ENCODE measurements at places on chromosomes 4 and X.
A peak's percentile ranks its signal among the peaks of the same experiment; 100 is the strongest.

- no peak overlapping the region for H3K27ac ChIP-seq
- no peaks in the 10 kb centered on the region for H3K4me1 ChIP-seq
- DNase-seq = no peak
- no peak overlapping the region for H3K4me3 ChIP-seq
- H3K36me3 ChIP-seq = no peaks in the 10 kb centered on the region
Measured at GRCh38 chr4:28548136-28548535, 1687.5 kb downstream of the STIM2 start.

- H3K36me3 ChIP-seq = no peaks in the 10 kb centered on the region
- H3K4me1 ChIP-seq = no peaks in the 10 kb centered on the region
- H3K4me3 ChIP-seq = no peak overlapping the region
- no peak for DNase-seq
- peaks cover 40% of the 10 kb centered on the region for H3K27me3 ChIP-seq
Measured at GRCh38 chr4:113409181-113409580, 352.4 kb downstream of the CAMK2D start.

- peak overlapping the region; percentile 86 for H3K27ac ChIP-seq
- H3K4me3 ChIP-seq = no peak overlapping the region
- H3K27me3 ChIP-seq = no peaks in the 10 kb centered on the region
- no peak for DNase-seq
Measured at GRCh38 chrX:139831675-139832456, 101.0 kb downstream of the ATP11C start.

GRCh38 chrX:123088331-123088730, 95.7 kb upstream of the GRIA3 start:
- H3K36me3 ChIP-seq = no peaks in the 10 kb centered on the region
- DNase-seq = no peak
- no peaks in the 10 kb centered on the region for H3K4me1 ChIP-seq
- H3K27ac ChIP-seq = no peak overlapping the region
- no peak overlapping the region for H3K4me3 ChIP-seq

GRCh38 chr4:3433138-3433869, 8.5 kb upstream of the HGFAC start:
- H3K4me1 ChIP-seq = no peaks in the 10 kb centered on the region
- peaks cover 2% of the 10 kb centered on the region for H3K36me3 ChIP-seq
- no peak overlapping the region for H3K4me3 ChIP-seq
- H3K27ac ChIP-seq = no peak overlapping the region
- no peak for DNase-seq
- no peaks in the 10 kb centered on the region for H3K27me3 ChIP-seq

DNA sequence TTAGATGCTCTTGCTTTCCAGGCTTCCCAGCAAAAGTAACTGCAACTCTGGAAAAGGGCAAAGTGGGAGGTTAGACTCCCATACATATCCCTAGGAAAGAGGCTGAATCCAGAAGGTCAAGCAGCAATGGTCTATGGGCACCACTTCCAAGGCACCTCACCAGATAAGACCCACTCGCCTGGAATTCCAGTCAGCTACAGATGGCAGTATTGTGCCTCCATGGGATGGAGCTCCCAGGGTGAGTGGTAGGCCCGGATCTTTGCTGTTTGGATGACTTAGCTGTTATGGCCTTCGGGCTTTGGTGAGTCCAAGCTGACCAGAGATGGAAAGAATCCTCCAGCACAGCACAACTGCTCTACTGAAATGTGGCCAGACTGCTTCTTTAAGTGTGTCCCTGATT, 688.0 kb downstream of the PCDH19 start:
- no peak overlapping the region for H3K27ac ChIP-seq
- no peaks in the 10 kb centered on the region for H3K36me3 ChIP-seq
- no peak overlapping the region for H3K4me3 ChIP-seq
- no peaks in the 10 kb centered on the region for H3K4me1 ChIP-seq
- no peak for DNase-seq

GRCh38 chrX:140342410-140342809, 162.5 kb downstream of the SOX3 start:
- no peaks in the 10 kb centered on the region for H3K4me1 ChIP-seq
- no peak overlapping the region for H3K4me3 ChIP-seq
- H3K27me3 ChIP-seq = no peaks in the 10 kb centered on the region
- no peak overlapping the region for H3K27ac ChIP-seq

DNA sequence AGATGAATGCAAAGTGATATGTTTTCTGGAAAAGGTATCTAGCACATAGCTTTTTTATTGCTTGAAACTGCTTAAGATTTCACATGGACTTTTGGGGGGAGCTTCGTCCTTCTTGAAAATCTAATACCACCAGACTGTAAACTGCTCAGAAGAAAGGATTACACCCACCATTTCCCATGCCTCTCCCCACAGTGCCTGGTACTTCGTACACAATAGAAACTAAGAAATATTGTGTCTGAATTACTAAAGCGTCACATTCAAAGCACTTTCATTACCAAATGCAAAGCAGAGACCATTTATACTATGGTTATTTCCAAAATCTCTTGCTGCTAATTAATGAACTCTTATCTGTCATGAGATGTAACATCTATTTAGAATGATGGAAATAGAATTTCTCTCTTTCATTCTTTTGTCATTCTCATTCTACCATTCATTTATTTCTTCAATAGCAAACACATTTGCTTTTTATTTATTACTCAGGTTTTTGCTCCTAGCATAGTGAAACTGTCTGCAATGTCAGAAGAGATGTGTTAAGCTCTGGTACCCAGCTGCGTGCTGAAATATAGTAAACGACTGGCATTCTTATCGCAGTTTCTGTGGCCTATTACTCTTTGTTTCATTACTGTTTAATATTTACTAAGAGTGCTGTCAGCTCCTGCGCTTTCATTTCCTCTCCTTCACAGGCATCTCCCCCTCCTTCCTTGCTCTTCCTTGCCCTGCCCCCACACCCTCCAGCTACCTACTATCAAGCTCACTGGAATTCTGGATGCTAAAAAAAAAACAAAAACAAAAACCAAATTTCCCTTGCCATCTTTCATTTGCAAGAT, 51.4 kb upstream of the RAPGEF2 start:
- H3K27me3 ChIP-seq = peaks cover 33% of the 10 kb centered on the region
- peaks cover 1% of the 10 kb centered on the region for H3K36me3 ChIP-seq
- no peaks in the 10 kb centered on the region for H3K4me1 ChIP-seq
- no peak overlapping the region for H3K4me3 ChIP-seq
- no peak for DNase-seq

All from central memory CD8-positive, alpha-beta T cell (primary cell).